Fibroblast of skin of right biceps (primary cell): ENCODE measurements at places on chromosomes 12 and 14.

GRCh38 chr14:19800282-19801117, 3.1 kb upstream of the OR4N2 start:
- no peak for DNase-seq

DNA sequence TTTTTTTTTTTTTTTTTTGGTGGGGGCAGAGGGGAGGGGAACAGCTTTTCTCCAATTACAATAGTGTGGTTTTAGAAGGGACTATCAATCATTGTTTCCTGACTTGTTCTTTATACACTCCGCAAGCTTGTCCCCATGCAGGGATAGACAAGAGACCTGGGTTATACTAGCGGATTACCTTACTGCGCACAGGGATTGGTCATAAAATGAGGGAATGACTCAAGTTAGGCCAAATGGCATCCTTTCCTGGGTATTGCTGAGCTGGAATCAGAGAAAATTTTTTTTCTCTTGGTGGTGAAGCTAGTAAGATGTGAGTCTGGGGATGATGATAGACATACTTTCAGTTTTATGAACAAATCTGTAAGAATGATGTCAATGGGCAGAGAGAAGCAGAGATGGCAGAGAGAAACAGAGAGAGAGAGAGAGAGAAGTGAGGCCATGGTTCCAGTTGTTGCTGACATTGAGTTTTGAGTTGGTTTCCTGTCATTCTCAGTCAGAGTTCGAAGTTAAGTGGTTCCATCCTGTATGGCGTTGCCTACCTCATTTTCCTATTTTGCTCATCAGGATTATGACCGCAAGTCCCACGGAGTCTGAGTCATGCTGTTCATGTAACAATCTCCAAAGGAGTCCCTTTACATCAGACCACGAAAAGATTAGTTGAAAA, 59.1 kb upstream of the OTOGL start:
- DNase-seq, result peak; percentile 85

DNA sequence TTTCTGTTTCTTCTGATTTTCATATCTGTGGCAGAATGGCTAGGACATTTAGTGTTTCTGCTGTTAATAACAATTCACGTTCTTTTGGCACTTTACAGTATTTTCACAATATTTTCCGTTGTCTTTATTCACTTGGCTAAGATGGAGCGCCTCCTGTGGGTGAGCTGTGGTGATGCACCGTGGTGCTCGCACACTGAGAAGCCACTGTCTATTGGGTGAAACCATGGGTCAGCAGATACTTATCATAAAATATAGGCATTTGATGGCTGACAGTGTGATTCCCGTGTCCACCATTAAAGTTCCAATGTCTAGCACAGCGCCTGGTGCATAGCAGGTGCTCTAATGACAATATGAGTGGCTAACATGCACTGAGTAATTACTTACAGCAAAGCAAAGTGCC, 141.8 kb downstream of the VRK1 start:
- DNase-seq, result no peak

DNA sequence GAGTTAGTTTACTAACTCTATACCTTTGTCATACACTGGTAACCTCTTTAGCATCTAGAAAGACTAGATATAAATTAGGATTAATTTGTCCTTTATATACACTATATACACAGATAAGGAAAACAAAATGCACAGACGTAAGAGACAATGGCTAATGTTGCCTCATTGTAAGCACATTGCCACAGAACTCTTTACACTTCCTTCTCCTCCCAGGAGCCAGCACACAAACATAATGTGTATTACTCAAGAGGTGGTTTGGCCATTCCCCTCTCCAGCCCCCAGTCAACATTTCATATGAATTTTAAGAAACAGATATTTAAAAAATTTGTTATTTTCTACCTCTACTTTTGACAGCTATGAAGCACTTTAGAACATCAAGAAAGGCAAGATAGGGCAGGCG, 131.4 kb upstream of the OR4E1 start:
- DNase-seq, result no peak

GRCh38 chr12:113747017-113747416, 219.1 kb downstream of the RBM19 start:
- DNase-seq, result no peak

- no peak for DNase-seq
Observed at GRCh38 chr14:81366214-81366613, 33.9 kb downstream of the STON2 start.

GRCh38 chr12:3165078-3165980, 88.2 kb downstream of the TSPAN9 start:
- DNase-seq, result no peak

- DNase-seq, result no peak
Observed at GRCh38 chr12:56080556-56081138, 682 bp downstream of the ERBB3 start.

- peak; percentile 98 for DNase-seq
Observed at GRCh38 chr12:45232756-45233372, 17.0 kb downstream of the ANO6 start.

GRCh38 chr12:47326190-47326589, 246.4 kb upstream of the AMIGO2 start:
- DNase-seq, result no peak

GRCh38 chr14:105092171-105093037, 27.2 kb upstream of the GPR132 start:
- no peak for DNase-seq

GRCh38 chr12:110012659-110013058, 13.4 kb downstream of the ANKRD13A start:
- no peak for DNase-seq

- no peak for DNase-seq
Observed at GRCh38 chr14:98374136-98374535, 897.9 kb downstream of the BCL11B start.

- DNase-seq, result peak; percentile 78
Observed at GRCh38 chr12:9651265-9651729, 18.2 kb upstream of the CLEC2D start.
